ENCODE measurements at places on chromosomes 3 and 15.

- no peak for DNase-seq
These were observed 499 bp downstream of the RABL3 start for GRCh38 chr3:120741837-120742197.

GRCh38 chr15:38696109-38696727 lies 131.6 kb upstream of the RASGRP1 start:
- DNase-seq: no peak

- peak; percentile 89 for DNase-seq
These were observed 470.5 kb upstream of the THBS1 start for GRCh38 chr15:39110336-39110735.

- DNase-seq: no peak
These were observed 528.8 kb downstream of the UNC13C start for GRCh38 chr15:54506977-54507524.

- no peak for DNase-seq
These were observed 25.4 kb upstream of the SLC25A26 start for GRCh38 chr3:66195347-66195783.

DNA sequence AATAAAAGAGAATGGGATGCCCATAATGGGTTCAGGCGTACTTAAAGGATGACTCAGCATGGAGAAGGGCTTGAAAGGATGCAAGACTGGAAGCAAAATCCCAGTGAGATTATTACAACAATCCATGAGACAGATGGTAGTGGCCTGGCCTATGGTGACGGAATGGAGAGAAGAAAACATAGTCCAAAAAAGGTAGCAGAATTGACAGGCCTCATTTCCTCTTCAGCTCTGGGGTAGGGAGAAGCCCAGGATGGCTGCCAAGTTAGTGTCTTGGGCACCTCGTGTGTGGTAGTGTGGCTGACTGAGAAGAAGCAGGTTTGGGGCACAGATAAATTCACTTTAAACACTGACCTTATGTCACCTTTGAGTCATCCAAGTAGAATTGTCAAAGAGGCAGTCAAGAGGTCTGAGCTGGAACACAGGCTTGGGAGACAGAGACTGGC lies 18.1 kb downstream of the MB21D2 start:
- DNase-seq: no peak

DNA sequence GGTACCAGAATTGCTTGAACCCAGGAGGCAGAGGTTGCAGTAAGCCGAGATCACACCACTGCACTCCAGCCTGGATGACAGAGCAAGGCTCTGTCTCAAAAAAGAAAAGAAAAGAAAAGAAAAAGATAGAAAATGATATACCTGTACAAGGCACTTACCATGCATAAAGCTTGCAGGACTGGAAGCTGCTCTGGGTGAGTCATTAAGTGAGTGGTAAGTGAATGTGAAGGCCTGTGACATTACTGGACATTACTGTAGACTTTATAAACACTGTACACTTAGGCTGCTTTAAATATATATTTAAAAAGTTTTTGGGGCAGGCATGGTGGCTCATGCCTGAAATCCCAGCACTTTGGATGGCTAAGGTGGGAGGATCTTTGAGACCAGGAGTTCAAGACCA lies 99.2 kb downstream of the SLMAP start:
- DNase-seq: no peak

- DNase-seq: no peak
These were observed at the start of gene SLC6A11 for GRCh38 chr3:10816019-10816862. SLC6A11 (plus strand) TSS chr3:10816228; CDS start chr3:10816266, 38 bp downstream.

Data from foreskin melanocyte (primary cell).